ENCODE measurements at places on chromosomes 7 and 10.
A peak's percentile ranks its signal among the peaks of the same experiment; 100 is the strongest.

DNA sequence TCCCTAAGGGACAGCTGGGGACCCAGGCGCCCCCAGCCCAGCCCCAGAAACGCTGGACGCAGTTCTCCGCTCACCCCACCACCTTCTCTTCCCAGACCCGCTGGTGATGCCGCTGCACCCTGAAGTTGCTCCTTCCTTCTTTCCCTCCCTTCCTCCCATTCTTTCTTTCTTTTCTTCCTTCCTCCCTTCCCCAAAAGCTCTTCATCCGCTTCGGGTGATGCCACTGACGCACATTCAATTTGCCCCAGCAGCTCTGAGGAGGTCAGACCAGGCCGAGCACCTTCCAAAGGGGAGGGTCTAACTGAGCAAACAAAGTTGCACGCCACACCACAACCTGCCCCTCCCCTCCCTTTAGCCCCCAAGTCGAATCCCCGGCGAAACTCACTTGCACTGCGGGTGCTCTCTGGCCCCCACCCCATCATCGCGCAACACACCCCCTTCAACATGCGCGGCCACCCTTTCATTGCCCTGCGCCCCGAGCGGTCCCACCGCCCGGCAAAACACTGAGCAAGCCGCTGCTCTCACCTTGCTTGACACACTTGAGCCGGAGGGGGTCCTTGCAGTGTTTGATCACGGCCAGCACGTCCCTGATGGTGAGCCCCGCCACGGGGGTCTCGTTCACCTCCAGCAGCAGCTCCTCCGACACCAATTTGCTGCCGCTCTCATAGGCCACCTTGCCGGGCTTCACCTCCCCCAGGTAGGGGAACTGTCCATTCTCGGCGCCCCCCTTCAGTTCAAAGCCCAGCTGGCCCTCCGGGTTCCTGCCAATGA lies 787 bp downstream of the MAGI2 start:
- no peak for DNase-seq

DNA sequence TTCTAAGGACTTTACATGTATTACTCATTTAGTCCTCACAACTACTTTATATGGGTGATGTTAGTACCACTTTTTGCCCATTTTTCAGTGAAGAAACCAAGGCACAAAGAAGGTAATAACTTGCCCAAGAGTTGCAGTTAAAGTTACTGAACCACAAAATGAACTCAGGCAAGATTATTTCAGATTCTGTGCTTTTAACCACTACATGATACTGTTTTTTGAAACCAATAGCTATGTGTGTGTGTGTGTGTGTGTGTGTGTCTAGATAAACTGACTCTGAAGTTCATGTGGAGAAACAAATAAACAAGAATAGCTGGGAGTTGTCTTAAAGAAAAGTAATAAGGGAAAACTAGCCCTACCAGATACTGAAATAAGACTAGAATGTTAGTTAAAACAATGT lies 60.8 kb upstream of the OIT3 start:
- DNase-seq = no peak

GRCh38 chr7:30062587-30062986 lies 34.4 kb downstream of the PLEKHA8 start:
- DNase-seq = peak; percentile 32

DNA sequence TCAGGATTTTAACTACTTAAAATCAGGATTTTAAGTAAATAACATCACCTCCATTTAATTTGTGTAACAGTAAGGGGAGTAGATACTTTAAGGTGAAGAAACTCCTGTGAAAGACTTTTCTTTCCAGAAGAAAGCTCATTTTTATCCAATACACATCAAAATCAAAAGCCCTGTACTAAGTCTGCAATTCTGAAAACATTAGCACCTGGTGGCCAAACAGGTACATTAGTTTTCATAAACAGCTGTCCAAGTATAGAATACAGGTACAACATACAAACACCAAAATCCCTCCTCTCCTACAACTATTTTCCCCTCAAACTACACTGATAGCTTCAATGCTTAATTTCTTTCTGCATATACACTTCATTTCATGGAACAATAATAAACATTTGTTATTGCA lies 22.9 kb downstream of the FAM3C start:
- DNase-seq = no peak

DNA sequence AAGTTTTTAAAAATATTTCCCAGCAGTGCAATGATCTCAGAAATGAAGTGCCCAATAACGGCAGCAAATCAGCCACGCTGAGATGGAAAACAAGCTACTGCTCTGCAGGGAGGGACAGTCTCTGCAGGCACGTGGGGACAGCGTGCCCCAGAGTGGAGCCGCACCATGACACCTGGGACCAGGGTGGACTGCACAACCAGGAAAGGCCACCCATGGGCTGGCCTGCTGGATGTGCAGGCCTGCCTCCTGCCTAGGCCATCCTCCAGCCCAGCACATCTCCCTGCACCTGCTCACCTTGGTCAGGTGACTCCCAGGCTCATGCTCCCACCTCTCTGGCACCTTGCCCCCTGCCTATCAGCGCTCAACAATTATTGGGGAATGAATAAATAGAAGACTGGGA lies 80.4 kb downstream of the VSTM4 start:
- DNase-seq = no peak

- DNase-seq = no peak
These were observed 155.0 kb downstream of the RTKN2 start for GRCh38 chr10:62113680-62114079.

- no peak for DNase-seq
These were observed 115.2 kb upstream of the CDK1 start for GRCh38 chr10:60662917-60663614.

DNA sequence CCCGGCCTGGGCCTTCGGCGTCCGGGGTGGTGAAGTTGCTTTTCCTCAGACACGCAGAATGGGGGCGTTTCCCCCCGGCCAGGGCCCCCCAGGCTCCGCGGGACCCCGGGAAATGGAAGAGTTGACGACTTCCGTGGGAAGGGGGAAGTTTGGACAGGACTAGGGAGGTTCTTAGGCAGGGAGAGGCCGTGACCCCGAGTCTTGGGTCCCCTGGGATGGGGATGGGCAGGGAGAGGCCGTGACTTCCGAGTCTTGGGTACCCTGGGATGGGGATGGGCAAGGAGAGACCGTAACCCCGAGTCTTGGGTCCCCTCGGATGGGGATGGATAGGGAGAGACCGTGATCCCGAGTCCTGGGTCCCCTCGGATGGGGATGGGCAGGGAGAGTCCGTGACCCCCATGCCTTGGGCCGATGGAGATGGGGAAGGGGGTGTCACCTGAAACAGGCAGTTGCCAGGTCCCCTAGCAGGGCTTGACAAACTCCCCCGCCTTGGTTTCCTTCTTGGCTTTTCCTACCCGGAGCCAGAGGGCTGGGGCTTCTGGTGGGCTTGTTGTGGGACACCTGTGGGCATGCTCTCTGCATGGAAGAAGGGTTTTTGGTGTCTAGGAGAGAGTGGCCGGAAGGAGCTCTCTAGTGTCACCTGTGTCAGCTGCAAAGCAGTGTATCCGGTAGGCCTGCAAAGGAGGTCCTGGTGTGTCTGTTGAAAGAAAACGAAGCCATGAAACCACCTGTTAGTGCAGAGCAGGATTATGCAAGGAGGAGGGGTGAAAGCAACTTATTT lies 1.1 kb downstream of the TRRAP start:
- peak; percentile 85 for DNase-seq

GRCh38 chr7:139725077-139725476 lies 52.7 kb downstream of the HIPK2 start:
- DNase-seq = no peak

- no peak for DNase-seq
These were observed 48.2 kb downstream of the ARHGAP22 start for GRCh38 chr10:48556713-48557112.

DNA sequence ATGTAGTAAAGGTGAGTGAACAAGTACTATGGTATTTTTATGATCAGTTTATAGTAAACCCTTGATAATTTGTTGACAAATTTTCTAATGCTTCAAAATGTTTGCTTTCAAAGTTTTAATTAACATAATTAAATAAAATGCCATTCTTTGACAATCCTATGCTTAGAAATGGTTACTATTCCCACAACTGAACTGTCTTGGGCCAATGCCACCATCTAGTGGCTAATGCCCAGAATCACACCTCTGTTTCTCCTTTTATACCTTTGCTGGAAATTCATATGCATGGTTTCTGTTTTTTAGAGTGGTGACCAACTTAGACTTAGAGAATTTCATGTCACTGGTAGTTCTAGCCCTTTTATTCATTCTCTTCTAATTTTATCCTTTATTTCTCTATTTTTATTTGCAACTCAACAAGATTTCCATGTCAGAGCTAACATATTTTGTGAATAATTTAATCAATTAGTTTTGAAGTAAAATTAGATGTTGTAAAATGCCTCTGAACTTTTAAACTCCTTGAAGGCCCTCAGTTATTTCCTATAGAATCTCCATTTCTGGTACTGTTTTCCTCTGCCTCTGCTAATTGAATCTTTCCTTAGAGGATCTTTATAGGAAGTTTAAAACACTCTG lies 31.1 kb downstream of the PCGF5 start:
- peak; percentile 78 for DNase-seq

DNA sequence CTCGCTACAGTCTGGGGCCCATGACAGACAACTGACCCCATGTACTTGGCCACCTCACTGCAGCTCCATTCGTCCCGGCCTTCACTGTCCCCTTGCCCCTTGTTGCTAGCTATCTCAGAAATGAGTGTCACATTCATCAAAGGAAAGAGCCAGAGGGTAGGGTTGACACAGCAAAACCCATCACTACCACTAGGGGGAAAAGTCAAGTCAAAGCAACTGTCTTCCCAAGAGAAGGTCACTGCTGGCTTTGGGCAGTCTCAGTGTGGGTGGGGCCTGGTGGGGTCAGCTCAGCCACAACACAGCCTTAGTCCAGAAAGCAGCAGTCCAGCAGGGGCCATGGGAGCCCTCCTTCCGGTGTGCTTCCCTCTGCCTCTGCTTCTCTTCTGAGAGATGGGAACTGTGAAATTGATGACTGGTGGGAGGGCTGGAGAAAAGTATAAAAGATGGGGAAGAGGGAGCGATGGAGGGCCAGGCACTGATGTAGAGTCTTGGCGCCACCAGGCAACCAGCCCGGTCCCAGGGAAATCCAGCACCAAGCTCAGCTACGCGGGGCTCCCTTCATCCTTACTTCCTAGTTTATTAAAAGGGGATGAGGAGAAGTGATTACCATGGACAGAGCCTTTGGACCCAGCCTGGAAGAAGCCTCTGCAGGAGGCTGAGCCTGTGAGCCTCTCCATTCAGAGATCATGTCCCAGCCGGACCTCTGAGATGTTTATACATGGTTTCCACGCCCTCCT lies 58.0 kb downstream of the PLXNA4 start:
- peak; percentile 6 for DNase-seq

GRCh38 chr7:108663701-108664100 lies 94.0 kb downstream of the DNAJB9 start:
- no peak for DNase-seq

GRCh38 chr10:60465801-60466200 lies 76.1 kb upstream of the ANK3 start:
- no peak for DNase-seq

- DNase-seq = no peak
These were observed 302.4 kb downstream of the GRID1 start for GRCh38 chr10:86064219-86064618.

DNA sequence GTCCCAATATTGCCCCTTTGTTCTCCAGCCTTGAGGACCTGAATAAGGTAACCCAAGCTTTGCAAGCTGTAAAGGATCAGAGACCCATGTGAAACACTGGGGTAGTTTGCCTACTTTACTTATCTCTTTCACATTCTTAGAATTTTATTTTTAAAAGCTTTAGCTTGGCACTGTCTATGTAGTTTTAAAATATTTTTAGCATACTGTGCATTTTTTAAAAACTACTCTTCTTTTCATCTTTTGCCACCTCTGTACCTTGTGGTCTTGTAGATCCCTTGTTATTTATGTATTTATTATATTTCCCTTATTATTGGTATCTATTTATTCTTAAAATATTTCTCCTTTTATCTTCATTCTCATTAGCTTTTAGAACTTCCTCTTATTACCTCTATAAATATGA lies 12.0 kb upstream of the PTPRZ1 start:
- DNase-seq = no peak

DNA sequence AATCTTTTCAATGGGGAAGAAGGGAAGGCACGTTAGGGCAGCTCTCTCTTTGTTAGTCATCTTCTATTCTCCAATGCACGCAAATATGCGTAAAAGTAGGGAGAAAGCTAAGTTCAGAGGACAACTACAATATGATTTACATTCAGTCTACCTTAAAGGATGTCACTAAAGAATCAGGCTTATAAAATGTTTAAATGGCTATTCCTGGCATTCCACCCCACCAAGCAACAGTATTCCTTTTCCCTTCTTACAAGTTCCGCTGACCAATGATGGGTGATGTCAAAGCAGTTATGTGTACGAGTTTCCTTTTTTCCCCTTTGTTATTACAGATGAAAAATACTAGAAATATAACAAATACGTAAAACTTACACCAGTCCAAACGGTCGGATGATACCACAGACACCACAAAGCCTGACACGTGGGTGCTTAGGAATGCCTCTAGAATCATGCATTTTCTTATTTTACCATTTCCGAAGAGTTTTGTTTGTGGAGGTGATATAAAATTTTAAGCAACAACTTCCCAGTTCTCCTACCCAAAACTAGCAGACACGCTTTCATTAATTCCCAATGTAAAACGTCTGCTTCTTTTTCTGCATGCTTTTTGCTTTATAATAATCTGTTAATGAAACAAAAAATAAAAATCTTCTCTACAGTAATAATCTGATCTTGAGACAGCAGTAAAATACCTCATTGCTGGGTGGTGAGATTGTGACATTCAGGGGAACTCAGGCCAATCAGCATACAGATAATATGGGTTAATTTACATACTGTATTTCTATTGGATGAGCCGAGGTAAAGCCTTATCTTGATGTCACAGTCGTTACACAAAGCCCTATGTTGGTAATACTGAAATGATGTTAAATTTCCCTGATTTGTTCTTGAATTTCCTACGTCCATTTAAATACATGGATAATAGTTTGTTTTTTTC lies 708 bp upstream of the GPR85 start:
- peak; percentile 11 for DNase-seq

DNA sequence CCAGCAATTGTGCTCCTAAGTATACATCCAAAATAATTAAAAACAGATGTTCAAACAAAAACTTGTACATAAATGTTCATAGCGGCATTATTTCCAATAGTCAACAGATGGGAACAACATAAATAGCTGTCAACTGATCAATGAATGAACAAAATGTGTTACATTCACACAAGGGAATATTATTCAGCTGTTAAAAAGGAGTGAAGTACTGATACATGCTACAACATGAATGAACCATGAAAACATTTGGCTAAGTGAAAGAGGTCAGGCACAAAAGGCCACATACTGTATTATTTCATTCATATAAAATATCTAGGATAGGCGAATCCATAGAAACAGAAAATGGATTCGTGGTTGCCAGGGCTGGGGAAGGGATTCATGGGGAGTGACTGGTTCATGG lies 109.1 kb downstream of the CDH23 start:
- DNase-seq = no peak

GRCh38 chr7:33937871-33938270 lies 32.5 kb downstream of the BMPER start:
- no peak for DNase-seq

- DNase-seq = no peak
These were observed 219.6 kb downstream of the ELFN1 start for GRCh38 chr7:1889556-1890181.

- no peak for DNase-seq
These were observed 361.9 kb downstream of the GLRX3 start for GRCh38 chr10:130498042-130498441.

GRCh38 chr10:122113161-122113944 lies 124.4 kb downstream of the TACC2 start:
- no peak for DNase-seq

Measured in CD4-positive, alpha-beta T cell treated with Interleukin-17A for 1 hour (primary cell).